ENCODE measurements at places on chromosomes 1 and 21.

DNA sequence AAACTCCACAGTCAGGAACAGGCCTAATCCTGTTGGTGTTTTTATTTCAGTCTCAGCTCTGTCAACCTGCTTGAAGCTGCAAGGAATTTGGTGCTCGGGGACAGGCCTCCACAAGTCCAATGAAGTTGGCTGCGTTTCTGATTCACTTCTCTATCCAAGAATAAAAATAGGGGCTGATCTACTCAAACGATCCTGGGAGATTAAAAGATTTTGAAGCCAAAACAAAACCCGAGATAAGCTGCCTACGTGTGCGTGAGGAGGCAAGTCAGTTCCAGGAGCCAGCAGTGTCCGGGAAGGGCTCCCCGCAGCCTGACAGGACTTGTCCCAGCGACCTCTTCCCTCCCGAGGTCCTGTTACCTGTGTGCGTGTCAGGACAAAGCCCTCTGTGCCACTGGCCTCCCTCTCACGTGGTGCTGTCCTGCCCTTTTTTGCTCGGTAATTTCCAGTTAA lies 98.0 kb downstream of the ETS2 start:
- no peak for DNase-seq

GRCh38 chr1:25991937-25992688 lies 5.8 kb downstream of the PAFAH2 start:
- DNase-seq, result no peak

- no peak for DNase-seq
Observed at GRCh38 chr1:47564570-47564969, 126.7 kb downstream of the FOXD2 start.

DNA sequence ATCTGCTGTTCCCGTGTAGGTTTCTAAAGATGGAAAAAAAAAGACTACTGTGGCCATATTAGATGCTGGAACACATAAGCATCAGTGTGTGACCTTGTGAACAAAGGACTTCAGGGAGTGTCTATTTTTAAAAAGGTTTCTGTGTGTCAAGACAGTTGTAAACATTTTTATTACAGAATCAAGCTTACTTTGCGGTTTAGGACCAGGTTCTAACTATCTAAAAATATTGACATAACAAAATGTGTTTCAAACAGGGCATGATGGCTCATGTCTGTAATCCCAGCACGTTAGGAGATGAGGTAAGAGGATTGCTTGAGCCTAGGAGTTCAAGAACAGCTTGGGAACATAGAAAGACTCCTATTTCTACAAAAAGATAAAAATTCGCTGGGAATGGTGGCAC lies 7.1 kb upstream of the DDI2 start:
- DNase-seq, result no peak

- no peak for DNase-seq
Observed at GRCh38 chr1:245272676-245273075, 117.9 kb downstream of the KIF26B start.

GRCh38 chr21:41439248-41439647 lies 13.2 kb downstream of the MX1 start:
- DNase-seq, result no peak

DNA sequence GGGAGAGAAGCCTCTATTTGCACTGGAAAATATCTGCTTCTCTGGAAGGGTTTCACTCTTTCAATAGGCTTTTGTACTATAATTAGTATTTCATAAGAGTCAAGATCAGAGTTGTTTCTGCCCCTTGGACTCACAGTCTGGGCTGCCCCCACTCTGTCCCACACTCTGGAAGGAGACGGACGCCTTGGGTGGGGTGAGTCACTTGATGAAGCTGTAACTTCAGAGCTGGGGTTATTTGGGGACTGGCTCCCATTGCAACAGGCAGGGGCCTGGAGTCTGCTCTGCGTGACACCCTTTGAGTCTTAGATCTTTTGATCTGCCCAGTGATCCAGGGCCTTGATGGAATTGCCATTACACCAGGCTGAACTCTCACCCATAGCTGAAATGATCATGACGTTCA lies 4.0 kb upstream of the KCNA10 start:
- DNase-seq, result no peak

GRCh38 chr1:221035662-221036153 lies 156.5 kb downstream of the HLX start:
- DNase-seq, result no peak

DNA sequence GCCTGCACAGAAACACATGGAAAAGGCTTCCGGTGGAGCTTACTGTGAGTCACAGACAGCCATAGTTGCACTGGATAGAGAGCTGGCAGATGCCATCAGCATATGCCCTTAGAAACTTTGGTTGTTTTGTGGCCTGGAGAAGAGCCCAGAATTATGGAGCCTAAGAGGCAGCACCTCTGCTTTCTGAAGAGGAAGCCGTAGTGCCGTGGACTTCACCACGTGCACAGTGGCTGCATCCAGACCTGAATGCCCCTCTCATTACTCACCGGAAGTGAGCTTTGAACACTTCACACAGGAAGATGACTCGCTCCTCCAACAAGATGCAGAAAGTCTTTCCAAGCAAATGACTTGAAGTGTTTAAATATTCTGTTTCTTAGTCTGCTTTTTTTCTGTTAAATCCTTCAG lies 28.4 kb downstream of the JUN start:
- DNase-seq, result no peak

DNA sequence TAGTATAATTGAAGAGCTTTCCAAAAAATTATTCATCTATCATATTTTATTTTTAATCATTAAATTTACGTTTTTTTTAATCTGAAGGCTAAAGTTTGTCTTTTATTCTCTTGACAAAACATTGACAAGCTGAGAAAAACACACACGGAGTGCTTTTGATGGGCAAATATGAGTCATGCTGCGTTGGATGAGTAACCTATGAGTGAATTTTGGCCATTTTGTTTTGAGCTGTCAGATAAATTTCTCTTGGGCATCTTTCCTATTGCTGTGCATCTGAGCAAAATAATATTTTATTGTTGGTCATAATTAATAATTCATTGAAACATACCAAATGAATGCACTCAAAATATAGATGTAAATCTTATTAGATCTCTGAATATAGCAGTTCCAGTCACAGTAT lies 1144.1 kb upstream of the ADGRL2 start:
- no peak for DNase-seq

- no peak for DNase-seq
Observed at GRCh38 chr1:225747566-225747965, 30.1 kb upstream of the SRP9 start.

GRCh38 chr1:12161662-12162458 lies 4.9 kb upstream of the TNFRSF1B start:
- DNase-seq, result no peak

GRCh38 chr21:17002594-17003257 lies 510.1 kb upstream of the CXADR start:
- DNase-seq, result no peak

DNA sequence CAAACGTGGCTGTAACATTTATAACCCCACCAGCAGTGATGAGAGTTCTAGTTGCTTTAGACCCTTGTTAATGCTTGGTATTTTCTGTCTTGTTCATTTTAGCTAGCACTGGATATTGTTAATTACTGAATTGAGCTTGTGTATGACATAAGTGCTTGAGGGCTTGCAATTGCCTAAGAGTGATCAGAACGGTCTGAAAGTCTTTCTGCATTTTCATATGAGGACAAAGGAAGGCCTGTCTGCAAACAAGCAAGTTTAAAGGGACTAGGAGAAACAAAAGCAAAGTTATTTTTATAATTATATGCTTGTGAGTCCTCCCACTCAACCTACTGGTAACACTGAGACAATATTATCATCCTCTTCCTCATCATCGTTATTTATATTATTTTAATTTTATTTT lies 305.5 kb upstream of the DUSP10 start:
- no peak for DNase-seq

DNA sequence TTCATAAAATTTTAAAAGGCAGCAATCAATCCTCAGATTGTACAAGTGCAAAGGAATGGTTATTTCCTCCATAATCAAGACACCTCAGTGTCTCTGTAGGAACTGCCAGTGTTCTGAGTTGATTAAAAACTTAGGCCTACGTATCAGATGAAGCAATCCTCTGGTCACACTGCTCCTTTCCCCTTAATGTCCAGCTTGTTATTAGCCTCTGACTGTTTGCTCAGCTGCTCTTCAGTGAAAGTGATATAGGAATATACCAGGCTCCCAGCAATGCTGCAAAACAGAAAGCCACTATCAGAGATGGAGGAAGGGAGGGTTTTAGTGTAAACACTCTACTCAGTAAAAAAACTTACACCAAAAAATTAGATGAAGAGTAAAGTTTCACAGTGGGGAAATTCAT lies 49.8 kb downstream of the SLC35D1 start:
- DNase-seq, result no peak

DNA sequence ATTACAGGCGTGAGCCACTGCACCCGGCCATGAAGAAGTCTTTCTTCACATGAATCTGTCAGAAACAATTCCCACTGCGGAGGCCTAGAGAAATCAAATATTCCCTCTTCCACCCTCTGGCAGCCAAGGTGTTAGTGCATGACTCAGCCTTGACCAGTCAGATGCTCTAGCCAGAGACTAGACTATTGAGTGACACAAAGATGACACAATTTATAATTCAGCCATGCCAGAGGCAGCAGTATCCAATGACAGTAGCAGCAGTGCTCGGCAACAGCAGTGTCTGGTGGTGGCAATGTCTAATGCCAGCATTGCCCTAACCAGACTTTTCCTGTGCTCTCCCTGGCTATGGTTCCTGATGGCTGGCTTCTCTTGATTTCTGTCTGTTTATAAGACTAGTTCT lies 8.7 kb downstream of the CTXND2 start:
- no peak for DNase-seq

- no peak for DNase-seq
Observed at GRCh38 chr1:211603191-211603701, 24.3 kb upstream of the SLC30A1 start.

- DNase-seq, result no peak
Observed at GRCh38 chr1:110173466-110174105, 23.3 kb downstream of the SLC6A17 start.

DNA sequence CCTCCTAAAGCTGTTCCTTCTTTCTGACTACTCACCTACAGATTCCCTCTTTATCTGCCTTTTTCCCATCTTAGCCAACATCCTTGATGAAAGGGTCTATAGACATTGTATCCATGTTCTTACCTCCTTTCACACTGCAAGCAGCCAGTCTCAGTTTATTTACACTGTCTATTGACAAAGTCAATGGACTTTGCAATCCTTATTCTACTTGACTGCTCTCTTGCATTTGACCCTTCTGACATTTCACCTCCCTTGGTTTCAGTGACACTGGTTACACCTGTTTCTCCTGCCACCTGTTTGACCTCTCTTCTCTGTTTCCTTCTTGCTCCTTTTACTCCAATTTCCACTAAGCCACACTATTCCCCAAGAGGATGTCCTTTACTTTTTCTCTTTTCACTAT lies 224.0 kb upstream of the SNX7 start:
- DNase-seq, result no peak

DNA sequence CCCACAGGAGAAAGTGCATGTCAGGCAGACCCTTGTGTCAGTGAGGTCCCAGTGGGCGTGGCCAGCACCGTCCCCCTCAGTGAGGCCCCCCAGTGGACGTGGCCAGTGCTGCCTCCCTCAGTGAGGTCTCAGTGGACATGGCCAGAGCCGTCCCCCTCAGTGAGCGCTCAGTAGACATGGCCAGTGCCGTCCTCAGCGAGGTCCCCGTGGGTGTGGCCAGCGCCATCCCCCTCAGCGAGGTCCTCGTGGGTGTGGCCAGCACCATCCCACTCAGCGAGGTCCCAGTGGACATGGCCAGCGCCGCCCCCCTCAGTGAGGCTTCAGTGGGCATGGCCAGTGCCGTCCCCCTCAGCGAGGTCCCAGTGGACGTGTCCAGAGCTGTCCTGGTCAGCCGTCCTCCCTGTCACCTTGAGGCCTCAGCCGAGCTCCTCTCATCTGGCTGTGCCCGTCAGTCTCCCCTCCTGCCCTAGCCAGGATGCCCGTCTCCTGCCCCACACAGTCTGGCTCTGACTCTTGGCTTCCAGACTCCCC lies 35.5 kb downstream of the PDE9A start:
- DNase-seq, result no peak

DNA sequence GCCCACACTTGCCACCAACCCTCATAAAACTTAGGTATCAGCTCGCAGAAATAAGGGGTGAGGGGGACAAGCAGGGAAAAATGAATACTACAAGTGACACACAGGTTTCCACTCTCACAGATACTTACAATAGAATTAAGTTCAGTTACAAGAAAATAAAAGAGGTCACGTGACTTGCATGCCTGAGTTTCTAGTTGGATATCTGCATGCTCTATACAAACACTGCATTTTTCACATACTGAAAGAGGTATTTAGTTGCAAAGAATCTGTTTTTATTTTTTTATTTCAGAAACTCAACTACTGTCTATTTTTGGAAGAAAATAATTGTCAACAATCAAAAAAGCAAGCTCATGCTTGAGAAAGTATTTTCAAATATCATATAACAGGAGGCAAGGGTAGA lies 43.5 kb downstream of the DPYD start:
- no peak for DNase-seq

DNA sequence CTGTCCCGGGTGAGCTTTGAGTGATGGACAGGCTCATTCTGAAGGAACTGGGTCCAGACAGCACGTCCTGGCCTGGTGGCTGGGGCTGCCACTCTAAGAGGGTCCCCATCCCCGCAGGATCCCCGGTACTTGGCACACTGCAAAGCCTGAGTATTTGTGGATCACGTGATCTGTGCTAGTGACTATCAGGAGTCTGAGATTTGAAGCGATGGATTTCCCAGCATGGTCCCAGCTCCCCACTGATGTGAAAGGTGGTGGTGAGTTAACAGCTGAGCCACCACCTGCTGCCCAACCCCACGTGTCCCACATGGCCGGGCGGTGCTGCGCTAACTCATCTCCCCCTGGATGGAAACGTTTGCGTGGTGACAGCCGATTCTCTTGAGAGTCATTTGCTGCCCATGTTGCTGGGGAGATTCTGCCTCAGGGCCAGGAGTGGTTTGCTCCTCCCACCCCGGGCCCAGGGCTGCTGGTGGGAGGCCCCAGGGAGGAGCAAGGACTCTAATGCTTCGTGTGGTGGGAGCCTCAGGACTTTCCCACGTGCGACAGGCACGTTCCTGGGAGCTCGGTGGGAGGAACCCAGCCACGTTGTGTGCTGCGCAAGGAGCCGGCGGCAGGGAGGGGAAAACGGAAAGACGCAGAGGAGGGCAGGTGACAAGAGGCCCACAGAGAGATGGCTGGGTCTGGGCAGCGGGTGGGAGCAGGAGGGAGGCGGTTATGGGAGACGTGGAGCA lies 15.1 kb downstream of the FAAP20 start:
- no peak for DNase-seq

- DNase-seq, result no peak
Observed at GRCh38 chr1:24191860-24192259, 4.8 kb upstream of the IFNLR1 start.

DNA sequence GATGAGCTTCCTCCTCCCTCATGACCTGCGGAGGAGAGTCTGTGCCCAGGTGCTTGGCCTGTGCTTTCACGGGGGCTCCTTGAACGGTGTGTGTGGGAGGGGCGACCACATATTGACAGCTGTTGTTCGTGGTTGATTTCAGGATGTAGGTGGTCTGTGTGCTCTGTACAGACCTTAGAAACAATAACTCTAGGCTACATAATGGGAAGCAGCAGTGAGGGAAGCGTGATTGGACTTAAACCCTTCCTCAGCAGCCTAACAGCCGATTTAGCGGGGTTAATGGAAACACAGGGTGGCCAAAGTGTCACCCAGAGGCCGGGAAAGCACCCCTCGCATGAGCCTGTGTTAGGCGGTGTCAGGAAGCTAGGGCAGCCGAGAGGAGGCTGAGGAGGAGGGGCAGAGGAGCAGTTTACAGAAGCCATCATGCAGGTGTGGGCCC lies 56.0 kb downstream of the TBCE start:
- DNase-seq, result no peak

Data from neural crest cell (in vitro differentiated cells).